ENCODE measurements at places on chromosomes 4 and X.

GRCh38 chr4:79977131-79977840, 95.7 kb downstream of the ANTXR2 start:
- peak; percentile 14 for DNase-seq

DNA sequence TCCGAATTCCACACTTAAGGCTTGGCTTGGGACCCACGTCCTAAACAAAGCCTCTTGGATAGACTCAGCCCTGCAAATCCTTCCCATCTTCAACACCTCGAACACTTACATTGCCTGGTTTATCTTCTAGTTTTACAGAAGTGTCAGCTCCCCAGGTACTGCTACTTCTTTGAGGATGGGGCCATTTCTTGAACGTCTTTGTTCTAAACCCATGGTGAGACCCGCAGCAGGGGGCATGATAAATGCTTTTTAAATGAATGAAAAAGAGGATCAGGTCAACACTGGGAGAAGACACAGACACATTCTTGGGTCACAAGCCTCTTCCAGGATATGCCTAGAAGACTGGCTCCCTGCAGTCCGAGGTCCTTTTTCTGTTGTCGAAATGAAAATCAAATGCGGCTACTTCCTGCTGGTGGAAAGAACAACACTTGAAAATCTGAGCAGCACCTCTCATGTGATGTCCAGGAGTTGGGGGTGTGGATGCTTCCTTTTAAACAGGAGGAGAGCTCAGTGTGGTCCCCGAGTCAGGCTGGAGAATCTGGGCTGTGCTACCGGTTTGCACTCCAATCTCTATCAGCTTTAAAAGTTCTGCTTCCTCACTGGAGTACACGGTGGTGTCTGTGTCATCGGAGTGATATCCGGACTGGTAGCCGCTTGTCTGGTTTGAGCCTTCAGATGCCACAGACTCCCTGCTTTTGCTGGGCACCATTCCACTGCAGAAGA, 45.8 kb downstream of the KDR start:
- no peak for DNase-seq

DNA sequence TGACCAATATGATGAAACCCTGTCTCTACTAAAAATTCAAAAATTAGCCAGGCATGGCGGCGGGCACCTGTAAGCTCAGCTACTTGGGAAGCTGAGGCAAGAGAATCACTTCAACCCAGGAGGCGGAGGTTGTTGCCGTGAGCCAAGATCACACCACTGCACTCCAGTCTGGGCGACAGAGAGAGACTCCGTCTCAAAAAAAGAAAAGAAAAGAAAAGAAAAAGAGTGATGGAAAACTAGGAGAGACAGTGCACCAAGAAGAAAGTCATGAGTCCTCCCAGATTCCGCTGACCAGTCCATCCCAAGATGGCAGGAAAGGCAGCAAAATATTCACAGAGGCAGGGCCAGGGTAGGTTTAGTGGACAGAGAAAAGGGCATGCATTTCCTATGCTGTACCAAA, 226.9 kb downstream of the ASMT start:
- no peak for DNase-seq

DNA sequence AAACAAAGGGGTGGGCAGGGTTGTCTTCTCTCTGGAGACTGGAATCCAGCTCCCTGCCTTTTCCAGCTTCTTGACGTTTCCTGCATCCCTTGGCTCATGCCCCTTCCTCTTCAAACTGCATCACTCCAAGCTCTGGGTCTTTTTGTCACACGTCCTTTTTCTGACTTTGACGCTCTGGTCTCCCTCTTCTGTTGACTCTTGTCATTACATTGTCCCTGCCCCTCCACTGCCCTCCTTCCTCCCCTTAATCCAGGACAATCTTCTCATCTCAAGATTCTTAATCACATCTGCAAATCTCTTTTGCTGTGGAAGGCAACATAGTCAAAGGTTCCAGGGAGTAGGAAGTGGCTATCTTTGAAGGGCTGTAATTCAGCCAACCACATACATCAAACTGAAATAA, 178.3 kb downstream of the TMA16 start:
- DNase-seq: no peak

- peak; percentile 16 for DNase-seq
Measured at GRCh38 chr4:123017636-123018395, 95.4 kb upstream of the NUDT6 start.
